ENCODE measurements at places on chromosomes 1 and 21. TPM values are rescaled to one million over a fixed set of nuclear protein-coding genes. Genes with fewer than 3 reads are reported as not detected.

KCNK2 gene
- not detected for total RNA-seq

SMIM12 gene
- 38.7 TPM for total RNA-seq

SPATC1L gene
- 10.2 TPM for total RNA-seq

DNA sequence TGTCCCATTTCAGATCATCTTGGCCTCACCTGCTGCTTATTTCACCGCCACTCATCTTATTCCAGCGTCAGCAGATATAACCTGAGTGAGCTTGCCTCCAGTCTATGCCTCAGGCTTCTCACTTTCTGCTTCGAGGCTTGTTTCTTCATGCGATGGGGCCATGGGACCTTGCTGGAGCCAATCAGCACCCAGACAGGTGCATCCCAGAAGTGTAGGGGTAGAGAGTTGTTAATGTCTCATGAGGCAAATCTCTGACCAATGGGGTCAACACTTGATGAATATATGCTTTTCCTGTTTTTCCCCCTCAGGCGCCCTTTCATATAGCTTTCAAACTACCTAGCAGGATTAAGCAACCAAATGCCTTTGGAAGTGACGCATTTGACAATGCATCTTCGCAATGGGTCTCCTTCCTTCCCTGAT is 935 bp upstream of the YIPF1 start:
- peak overlapping the region; percentile 85 for H3K27ac ChIP-seq
- no peak for DNase-seq
- no peaks in the 10 kb centered on the region for H3K36me3 ChIP-seq
- H3K27me3 ChIP-seq = no peaks in the 10 kb centered on the region
- no peak overlapping the region for H3K4me3 ChIP-seq

GRCh38 chr1:241695246-241696171 is 43.4 kb downstream of the WDR64 start:
- H3K27ac ChIP-seq = no peak overlapping the region
- no peaks in the 10 kb centered on the region for H3K27me3 ChIP-seq
- no peak for DNase-seq

DNA sequence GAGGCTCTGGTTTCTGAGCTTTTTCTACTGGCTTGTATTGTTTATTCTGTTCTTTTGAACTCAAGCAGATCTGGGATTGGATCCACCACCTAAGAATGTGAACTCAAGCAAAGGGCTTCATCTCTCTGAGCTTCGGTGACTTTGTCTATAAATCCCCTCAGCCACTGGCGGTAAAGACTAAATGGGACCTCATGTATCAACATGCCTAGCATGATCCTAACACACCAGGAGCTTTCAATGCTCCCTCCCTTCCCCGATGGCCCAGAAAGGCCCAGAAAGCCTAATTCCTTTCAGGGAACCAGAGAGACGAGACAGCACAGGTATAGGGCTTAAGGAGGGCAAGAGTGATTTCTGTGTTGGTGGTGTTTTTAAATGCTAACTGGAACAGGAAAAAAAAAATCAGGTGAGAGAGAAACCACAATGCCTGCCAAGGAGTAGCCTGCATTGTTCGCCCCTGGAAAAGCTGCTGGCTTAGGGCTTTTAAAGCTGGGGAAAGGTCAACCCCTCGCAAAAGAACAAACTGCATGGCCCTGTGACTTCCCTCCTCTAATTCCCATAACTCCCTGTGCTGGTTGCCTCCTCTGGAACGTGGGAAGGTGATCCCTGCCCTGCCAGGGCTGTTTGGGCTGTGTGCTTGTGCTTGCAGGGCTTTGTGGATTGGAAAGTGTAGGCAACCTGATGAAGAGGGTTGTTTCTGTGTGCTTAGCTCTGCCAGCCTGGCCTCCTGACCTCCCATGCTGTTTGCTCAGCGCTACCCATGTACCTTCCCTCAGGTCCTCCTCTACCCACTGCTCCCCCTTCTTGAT is 147.0 kb downstream of the PLPP3 start:
- no peak overlapping the region for H3K4me3 ChIP-seq
- DNase-seq = no peak
- H3K36me3 ChIP-seq = no peaks in the 10 kb centered on the region
- no peaks in the 10 kb centered on the region for H3K4me1 ChIP-seq

- H3K36me3 ChIP-seq = no peaks in the 10 kb centered on the region
- H3K4me3 ChIP-seq = no peak overlapping the region
- DNase-seq = no peak
Observed at GRCh38 chr1:204106825-204107224, 33.9 kb downstream of the SOX13 start.

- no peak overlapping the region for H3K27ac ChIP-seq
- H3K4me1 ChIP-seq = peaks cover 20% of the 10 kb centered on the region
- no peaks in the 10 kb centered on the region for H3K36me3 ChIP-seq
- DNase-seq = peak; percentile 72
- H3K27me3 ChIP-seq = no peaks in the 10 kb centered on the region
Observed at GRCh38 chr1:228074954-228075730, 7.4 kb upstream of the ARF1 start.

DNA sequence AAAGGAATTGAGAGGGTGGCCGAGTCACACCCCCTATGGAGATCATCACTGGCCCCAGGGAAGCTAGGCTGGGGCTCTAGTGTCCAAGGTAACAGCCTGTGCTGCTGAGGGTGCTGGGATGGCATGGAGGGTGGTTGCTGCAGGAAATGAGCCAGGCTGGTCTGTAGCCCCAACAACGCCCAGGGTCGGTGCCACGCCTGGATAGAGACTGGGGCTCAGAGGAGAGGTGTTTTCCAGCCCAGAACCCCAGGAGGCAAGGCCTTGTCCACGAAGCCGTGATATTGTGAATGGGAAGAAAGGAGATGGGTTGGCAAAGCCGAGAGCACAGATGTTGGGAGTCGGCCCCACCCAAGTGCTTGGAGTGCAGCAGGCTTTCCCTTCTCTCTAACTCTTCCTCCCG is 68.9 kb upstream of the ACTRT2 start:
- H3K36me3 ChIP-seq = no peaks in the 10 kb centered on the region
- no peak overlapping the region for H3K4me3 ChIP-seq
- H3K27me3 ChIP-seq = peaks cover 7% of the 10 kb centered on the region

DNA sequence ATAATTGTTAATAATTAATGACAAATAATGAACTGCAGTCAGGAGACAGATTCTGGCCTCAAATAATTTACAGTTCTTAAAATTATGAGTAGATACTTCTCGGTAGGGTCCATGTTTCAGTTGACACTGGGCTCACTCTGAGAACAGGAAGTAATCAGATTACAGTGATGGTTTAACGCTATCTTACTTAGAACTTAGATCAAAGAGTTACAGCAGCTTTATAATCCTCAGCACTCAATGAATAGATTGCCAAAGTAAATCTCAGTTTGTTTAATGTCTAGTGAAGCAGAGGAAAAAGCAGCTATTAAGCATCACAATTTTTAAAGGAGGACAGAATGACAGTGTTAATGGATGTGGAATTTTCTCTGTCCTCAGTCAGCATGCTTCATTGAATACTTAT is 79.6 kb downstream of the PDE4B start:
- no peak overlapping the region for H3K27ac ChIP-seq
- no peaks in the 10 kb centered on the region for H3K36me3 ChIP-seq
- DNase-seq = no peak
- no peaks in the 10 kb centered on the region for H3K27me3 ChIP-seq
- no peaks in the 10 kb centered on the region for H3K4me1 ChIP-seq
- H3K4me3 ChIP-seq = no peak overlapping the region

DNA sequence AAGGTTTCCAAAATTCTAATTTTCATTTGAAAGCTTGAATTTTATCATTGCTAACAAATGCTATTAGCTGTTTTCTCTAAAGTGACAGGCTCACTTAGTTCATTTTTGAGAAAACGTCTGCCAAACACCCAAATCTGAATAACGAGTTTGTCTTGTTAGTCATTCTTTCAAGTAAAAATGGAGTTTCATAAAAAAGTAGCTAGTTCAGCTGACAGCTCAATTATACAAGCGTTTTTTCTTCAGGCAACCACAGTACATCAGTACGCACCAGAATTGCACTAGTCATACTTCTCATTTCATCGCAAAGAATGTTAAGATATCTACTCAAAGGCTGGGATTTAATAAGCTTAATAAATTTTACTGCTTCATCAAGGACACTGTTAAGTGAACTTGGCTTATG is 72.3 kb upstream of the SLFNL1 start:
- H3K27me3 ChIP-seq = no peaks in the 10 kb centered on the region
- no peak for DNase-seq
- H3K4me1 ChIP-seq = no peaks in the 10 kb centered on the region
- H3K27ac ChIP-seq = no peak overlapping the region
- no peaks in the 10 kb centered on the region for H3K36me3 ChIP-seq

GRCh38 chr1:76075188-76075489 is 593 bp downstream of the ST6GALNAC3 start:
- H3K36me3 ChIP-seq = no peaks in the 10 kb centered on the region
- no peaks in the 10 kb centered on the region for H3K27me3 ChIP-seq
- peak overlapping the region; percentile 78 for H3K27ac ChIP-seq
- DNase-seq = peak; percentile 85

DNA sequence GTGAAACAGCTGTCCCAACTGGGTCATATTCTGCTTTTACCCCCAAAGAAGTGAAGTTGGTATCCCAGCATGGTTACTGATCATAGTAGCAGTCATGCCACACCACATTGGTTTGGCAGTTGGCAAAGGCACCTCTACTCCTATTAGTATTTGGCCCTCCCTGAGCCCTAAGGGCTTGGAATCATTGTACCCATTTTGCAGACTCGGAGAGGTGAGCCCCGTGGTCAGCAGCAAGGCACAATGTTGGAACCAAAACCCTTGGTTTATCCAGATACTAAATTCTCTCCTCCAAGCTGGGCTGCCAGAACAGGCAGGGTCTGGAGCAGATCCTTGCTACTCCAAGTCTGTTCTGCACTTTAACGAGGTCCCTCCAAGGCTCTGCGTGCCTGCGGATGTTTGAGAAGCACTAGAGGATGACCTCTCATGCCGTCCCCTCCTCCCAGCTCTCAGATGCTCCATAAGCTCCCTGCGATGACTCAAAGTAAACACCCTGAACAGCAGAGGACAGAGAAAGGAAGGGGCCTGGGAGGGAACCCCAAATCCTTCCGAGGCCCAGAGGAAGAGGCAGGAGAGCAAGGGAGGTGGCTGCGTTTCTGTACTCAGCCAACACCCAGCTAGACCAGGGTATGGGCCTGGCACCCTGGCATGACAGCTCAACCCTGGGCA is 89.3 kb downstream of the PAX7 start:
- H3K36me3 ChIP-seq = no peaks in the 10 kb centered on the region
- H3K4me3 ChIP-seq = no peak overlapping the region
- no peak overlapping the region for H3K27ac ChIP-seq
- no peak for DNase-seq
- peaks cover 15% of the 10 kb centered on the region for H3K27me3 ChIP-seq
- no peaks in the 10 kb centered on the region for H3K4me1 ChIP-seq

Measured in spleen (tissue), 13 donors.